ENCODE measurements at places on chromosomes 16 and 17.

GRCh38 chr16:59478838-59479237, 744.7 kb upstream of the GOT2 start:
- no peak for DNase-seq

DNA sequence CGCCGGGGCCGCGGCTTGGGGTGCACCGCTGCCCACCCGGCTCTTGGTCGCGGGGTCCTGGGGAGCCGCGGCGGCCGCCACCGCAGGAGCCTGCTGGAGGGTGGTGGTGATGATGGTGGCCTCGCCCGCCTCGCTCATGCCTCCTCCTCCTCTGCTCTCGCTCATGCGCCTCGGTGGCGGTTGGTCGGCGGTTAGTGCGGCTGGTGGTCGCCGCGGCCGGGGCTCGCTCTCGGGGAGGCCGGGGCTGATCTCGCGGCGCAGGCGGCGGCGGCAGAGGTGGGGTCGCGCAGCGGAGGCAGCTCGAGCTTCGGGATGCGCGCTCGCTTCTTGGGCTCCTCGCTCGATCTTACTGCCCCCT, 41.6 kb downstream of the AHSP start:
- peak; percentile 14 for DNase-seq

DNA sequence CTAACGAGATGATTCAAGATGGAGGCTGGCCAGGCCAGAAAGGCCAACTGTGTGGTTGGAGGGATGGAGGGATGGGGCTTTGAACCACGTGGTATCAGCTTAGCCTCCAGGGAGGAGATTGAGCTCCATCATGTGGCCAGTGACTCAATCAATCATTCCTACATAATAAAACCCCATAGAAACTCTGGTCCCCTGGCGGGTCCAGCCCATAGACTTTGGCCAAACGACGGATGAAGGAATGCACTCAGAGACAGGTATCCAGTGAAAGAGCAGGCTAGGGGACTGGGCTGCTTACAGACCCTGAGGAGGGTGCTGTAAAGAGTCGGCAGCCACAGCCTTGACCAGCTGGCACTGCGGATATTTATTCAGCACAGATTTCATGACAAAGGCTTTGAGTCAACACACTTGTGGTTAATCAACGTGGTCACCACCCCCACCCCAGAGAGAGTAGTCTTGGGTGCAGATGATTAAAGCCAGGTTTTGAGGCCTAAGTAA, 308.7 kb upstream of the TNRC6C start:
- DNase-seq: peak; percentile 74

DNA sequence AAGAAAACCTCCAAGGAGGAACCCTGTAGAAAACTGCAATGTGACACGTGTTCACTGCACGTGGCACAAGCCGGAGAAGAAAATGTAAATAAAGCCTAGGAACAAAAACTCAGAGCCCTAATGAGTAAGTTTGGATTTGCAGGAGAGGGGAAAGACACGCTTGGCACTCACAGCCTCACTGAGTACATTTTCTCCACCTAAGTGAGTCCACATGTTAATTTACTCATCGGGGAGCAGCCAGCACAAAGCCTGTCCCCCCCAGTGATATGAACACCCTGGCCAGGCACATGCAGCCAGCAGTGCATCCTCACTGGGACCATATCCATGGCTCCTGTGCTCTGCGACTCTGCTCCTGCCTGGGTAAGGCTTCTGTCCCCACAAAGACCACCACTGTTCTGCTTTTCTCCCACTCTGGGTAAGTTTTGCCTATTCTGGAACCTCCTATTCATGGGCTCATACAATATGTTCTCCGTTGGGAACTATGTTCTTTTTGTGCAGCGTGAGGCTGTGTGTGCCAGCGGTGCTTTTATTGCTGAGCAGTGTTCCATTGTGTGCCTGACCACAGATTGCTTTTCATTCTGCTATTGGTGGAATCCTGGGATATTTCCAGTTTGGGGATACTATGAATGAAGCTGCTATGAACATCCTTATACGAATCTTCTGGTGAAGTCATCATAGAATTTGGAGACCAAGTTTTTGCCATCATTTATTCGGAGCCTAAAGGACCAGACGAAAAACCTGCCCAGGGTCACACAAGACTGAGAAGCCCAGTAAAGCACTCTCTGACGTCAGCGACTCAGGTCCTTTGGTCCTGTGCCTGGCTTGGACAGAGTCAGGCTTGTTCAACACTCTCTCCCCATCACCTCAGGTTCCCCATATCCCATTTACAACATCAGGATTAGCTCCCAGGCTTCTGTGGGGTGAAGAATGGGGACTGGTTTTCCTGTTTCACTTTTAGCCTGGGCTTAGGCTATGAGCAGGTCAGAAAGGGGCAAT, 53.3 kb downstream of the RNF112 start:
- DNase-seq: no peak

DNA sequence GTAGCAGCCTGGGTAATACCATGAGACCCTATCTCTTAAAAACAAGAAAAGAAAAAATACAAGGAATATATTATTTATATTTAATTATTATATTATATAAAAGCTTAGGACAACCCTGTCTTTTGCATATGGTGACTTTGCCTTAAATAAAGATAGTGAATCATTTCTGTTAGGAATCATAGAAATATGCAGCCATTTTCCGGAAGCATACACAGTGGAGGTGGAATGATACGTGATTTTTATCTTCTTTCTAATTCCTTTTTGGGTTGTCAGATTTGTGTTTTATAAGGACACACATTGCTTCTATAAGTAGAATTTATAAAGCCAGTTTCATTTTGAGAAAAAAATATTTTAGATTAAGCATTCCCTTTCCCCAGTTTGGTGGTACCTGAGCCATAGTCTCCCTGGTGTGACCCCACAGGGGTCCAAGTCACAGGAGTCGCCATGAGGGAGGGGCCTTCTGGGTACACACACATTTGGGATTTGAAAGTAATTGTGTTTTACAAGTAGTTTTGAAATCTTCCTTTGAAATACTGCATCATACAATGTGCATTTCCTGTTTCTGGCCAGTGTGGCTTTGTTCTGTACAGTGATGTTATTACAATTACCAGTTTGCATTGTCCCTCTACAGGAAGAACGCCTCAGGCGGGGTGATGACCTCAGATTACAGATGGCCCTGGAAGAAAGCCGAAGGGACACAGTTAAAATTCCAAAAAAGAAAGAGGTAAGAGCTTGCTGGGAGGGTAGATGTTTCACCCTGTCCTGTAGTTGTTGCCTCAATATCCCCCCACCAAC, 50.9 kb downstream of the B9D1 start:
- DNase-seq: no peak

- peak; percentile 20 for DNase-seq
Measured at GRCh38 chr16:7921345-7921744, 588.7 kb downstream of the RBFOX1 start.

GRCh38 chr17:74892013-74892841, 1.2 kb downstream of the FADS6 start:
- no peak for DNase-seq

DNA sequence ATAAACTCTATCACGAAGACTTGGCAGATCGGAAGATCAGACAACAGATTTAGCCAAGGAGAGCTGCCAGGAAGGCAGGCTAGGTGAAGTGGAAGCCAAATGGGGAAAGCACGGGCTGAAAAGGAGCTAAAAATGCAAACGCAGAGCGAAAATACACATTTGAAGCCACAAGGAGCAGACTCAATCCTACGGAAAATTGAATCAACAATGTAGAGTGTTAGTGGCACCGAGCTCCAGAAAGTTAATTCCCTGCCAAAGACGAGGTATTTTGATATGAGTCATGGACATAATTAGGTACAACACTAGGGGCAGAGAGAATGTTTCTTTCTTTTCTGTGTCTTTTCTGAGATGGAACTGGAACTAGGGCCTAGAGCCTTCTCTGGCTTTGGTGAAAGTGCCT, 20.7 kb downstream of the GSG1L start:
- DNase-seq: peak; percentile 16

DNA sequence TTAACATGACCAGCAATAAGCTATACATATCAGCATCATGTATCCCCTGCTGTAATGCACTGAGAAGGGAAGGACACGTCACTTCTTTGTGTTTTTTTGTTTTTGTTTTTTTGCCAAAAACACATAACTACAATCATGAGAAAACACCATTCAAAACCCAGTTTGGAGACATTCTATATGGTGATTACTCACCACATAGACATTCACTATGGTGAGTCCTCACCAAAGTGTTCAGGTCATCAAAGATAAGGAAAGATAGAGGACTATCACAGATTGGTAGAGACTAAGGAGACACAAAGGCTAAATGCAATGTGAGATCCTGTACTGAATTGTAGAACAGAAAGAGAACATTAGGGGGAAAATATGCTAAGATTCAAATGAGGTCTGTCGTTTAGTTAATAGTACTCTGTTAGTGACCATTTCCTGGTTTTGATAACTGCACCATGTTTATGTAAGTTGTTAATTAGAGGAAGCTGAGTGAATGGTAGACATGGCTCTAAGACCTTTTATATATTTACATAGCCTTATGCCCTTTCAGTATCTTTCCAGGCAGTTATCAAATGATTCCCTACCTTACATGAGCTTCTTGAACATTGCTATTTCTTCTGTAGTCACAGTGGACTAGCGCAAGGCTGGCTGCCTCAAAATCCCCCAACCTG, 46.6 kb downstream of the PIK3R5 start:
- no peak for DNase-seq

DNA sequence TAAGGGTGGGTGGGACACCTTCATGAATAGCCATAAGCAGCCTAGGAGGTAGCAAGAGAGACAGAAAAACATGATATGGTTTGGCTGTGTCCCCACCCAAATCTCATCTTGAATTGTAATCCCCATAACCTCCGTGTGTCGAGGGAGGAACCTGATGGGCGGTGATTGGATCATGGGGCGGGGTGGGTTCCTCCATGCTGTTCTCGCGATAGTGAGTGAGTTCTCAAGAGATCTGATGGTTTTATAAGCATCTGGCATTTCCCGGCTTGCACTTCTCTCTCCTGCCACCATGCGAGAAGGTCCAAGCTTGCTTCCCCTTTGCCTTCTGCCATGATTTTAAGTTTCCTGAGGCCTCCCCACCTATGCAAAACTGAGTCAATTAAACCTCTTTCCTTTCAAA, 259.1 kb upstream of the ERCC4 start:
- no peak for DNase-seq

GRCh38 chr16:54504372-54504771, 217.8 kb upstream of the IRX3 start:
- DNase-seq: no peak

DNA sequence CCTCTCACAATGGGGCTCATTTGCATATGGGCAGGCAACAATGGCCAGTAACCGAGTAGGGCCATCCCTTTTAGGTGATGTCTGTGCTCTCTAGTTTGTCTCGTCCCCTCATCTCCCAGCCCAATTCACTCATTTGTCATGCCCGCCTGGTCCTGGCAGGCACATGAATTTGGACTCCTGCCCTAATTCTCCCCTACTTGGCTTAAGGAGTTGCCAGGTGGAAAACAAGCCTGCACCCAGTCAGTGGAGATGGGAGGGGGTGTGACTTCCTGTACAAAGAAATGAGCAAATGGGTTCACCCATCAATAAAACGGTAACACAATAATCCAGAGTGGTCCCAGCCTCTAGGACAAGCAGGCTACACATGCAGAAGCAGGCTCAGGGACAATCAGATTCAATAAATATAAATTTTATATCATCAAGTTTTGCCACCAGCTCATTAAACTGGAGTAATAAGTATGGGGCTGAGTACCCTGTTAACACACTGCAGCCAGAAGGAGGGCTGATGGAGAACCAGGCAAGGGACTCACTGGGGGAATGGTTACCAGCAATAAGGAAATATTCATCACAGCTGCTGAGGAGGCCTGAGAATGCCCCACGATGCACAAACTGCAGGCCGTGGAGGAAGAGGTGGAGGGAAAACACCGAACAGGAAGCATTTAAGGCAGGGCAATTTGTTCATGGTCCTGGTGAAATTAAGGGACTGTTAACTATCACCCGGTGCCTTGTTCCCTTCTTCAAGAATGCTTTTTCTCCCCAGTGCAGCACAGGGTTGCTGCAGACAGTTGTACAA, 84.4 kb upstream of the GPRC5B start:
- no peak for DNase-seq

DNA sequence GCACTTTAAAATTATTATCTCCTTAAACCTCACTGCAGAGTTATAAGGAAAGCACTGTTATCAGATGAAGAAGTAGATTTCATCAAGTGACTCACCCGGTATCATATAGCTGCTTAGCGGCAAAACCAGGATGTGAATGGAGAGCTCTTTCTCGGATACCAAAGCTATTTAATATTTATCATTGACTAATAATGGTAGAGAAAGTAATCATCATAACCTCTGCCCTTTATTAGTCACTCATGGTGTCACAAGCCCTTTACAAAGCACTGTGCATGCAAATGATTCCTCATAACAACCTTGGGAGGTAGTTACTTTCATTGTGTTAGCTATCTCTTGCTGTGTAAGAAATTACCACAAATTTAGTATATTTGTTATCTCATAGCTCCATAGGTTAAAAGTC, 592.9 kb downstream of the MAF start:
- DNase-seq: no peak

DNA sequence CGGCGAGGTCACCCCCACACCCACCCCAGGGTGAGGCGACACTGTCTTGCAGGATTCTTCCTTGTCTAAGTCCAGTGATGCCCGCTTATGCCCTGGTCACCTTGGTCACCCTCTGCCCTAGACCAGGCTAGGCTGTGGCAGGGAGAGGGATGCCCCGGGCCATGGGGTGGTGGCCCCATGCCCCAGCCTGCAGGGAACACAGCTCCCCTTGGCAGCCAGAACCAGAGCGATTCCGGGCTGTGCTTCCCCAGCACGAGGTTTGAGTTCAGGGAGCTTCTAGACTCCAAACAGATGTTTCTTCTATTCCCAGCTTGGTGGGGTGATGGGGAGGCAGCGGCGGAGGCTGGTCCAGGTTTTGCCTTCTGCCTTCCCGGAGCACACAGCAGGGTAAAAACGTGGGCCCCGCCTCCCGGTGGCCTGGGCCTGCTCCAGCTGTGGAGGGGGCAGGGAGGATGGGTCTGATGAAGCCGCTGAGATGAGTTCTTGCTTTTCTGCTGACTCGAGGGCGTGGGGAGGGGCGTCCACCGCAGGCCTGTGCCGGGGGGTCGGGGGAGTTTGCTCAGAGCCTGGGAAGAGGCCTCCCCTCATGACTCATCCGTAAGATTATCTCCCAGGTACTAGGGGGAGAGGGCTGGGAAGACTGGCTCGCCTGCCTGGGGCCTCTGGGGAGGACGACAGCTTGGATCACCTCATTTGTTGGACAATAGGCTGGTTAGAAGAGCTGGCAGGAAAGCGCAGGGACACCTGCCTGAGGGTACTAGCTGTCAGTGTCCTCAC, 15.4 kb downstream of the SMTNL2 start:
- DNase-seq: peak; percentile 34

GRCh38 chr17:34424814-34425491, 61.9 kb upstream of the CCL1 start:
- DNase-seq: no peak

DNA sequence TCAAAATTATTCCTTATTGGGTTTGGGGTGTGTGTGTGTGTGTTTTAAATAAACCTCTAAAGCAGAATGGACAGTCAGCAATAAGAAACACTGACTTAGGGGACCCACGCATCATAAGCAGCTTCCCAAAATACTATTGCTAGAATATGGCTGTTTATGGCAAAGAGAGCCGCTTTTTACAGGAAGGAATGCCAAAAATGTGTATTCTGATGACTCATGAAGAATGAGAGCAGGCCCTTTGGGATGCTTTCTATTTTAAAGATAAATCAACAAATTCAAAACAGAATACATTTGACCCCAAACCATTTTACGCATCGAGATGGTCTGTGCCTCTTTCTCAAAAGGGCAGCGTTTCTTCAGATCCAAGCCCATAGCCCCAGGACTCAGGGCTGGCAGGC, 37.5 kb downstream of the ARHGAP17 start:
- DNase-seq: peak; percentile 48
